ENCODE measurements at places on chromosomes 2 and 18.

- DNase-seq: no peak
Measured at GRCh38 chr2:43073401-43073825, 153.0 kb downstream of the ZFP36L2 start.

GRCh38 chr2:19214682-19215391 lies 143.6 kb downstream of the OSR1 start:
- no peak for DNase-seq

GRCh38 chr18:42545825-42546224 lies 569.7 kb downstream of the RIT2 start:
- DNase-seq: peak; percentile 14

DNA sequence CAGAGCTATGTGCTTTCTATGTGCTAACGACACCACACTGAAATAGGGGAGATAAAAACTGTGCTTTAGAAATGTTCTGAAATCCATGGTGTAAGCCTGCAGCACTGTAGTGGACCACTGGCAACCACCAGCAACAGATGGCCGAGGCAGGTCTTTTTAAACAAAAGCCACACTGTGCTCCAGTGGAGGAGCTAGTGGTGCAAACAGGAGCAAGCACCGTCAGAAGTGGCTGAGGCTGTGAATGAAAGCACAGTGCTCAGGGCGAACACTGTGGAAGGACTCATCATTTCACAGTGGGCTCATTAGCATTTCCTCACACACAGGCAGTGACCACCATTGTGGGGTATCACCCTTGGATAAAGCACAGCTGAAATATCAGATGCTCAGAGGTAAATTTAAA lies 22.9 kb upstream of the MTX2 start:
- DNase-seq: no peak

- no peak for DNase-seq
Measured at GRCh38 chr2:61710711-61711110, 143.1 kb downstream of the FAM161A start.

DNA sequence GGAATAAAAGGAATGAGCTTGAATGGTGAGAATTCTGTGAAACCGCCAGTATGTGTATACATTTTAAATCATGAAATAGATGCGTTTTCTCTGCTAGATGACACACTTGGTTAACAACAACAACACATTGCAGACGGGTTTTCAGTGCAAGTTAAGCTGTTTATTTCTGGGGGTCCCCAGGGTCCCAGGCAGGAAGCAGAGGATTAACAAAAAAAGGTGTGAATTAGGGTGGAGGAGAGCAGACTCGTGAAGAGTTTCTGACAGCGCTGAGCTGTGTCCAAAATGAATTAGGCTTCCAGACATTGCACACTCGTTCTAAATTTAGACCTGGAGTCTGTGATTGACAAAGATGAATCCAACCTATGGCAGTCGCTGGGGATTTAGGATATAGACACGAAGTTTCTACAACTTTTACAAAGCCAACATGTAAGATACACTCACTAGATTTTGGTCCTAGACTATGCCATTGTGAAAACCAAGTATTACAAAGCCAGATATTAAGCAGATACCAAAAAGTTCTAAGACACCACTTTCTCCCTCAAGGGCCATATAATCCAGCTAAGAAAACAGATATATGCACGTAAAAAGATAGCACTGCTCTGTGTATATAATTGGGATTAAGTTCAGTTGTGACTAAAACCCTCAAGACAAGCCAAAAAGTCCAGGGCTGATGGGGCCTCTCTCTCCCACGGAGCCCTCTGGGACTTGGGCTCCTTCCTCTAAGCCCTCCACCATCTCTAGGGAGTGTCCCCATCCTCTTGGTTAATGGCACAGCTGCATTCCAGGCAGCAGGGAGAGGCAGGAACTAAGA lies 120.2 kb downstream of the ACAA2 start:
- no peak for DNase-seq

DNA sequence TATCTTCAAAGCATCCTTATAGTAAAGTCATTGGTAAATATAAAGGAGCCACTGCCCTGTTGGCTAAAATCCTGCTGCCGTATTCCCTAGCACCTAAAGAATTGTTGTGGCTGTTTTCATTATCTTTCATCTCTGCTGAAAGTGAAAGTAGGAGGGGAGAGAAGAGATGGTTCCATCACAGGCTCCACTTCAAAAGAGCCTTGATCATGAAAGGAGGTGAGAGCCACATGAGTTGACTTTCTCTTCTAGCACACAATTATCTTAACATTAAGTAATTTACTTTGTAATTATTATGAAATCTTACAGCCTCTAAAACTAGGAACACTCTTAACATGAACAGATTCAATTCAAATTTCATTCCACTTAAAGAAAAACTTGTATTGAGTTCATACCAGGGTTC lies 1050.9 kb upstream of the LRRTM1 start:
- DNase-seq: no peak

GRCh38 chr2:9276901-9277451 lies 70.4 kb downstream of the ASAP2 start:
- DNase-seq: no peak

DNA sequence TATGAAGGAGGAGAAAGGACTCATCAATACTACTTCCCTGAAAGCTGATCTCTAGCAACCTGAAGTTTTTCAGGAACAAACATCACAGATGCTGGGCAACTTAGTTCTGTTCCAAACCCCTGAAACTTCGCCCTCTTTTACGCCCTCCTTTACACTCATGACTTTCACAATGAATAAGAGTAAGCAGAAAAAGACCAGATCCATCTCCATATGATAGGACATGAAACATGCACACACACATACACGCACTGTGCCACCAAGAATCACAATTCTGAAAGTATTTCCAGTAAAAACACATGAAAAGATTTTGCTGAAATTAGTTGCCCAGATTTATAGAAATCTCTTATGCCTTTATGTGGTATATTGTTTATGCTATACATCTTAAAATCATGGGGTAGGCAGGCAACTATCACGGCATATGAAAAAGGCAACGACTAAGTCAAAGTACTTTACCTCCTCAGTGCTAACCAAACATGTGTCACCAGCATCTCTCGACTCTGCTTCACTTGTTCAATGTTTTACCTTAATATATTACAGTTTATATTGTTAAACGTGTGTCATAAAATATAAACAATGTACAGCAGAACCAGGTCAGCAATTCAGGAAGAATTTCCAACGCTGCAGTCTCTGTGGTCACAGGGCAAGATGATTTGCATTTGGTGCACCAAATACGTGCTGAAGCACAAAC lies 47.8 kb downstream of the NHEJ1 start:
- no peak for DNase-seq

DNA sequence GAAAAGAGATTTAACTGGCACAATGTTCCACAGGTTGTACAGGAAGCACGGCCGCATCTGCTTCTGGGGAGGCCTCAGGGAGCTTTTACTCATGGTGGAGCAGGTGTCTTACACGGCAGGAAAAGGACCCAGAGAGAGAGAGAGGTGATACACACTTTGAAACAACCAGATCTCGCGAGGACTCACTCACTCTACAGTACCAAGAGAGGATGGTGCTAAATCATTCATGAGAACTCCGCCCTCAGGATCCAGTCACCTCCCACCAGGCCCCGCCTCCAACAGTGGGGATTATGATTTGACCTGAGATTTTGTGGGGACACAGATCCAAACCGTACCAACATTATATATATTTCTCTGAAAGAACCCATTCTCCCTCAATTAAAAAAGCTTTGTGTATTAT lies 79.7 kb upstream of the DOCK10 start:
- no peak for DNase-seq

DNA sequence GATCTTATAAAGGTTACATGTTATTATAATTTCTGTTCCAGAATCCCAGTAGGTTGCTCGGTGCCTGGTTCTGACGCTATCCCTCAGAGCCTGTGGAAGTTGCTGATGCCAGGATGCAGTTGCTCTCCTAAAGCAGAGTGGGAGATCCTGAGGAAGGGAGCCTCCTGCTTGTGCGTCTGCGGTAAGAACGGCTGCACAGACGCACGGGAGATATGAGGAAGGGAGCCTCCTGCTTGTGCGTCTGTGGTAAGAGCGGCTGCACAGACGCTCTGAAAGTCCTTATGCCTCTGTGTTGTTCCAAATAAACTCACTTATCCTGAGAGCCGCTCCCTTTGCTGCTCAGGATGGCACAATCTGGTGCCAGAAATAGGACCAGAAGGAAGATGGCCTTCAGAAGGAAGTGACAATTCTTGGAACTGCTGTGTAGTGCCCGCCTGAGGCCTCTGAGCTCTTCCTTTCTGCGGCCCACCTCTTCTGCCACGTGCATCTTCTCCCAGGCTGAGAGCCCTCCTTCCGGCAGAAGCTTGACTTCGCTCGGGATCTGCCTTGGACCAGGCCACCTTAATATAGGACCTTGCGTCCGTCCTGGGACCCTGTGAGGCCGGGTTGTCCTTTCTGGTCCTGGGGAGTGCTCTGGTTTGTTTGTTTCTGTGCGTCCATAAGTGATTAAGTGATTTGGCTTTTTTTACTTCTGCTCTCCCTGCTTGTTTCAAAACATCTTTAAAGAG lies 89.5 kb downstream of the RTP5 start:
- DNase-seq: no peak

DNA sequence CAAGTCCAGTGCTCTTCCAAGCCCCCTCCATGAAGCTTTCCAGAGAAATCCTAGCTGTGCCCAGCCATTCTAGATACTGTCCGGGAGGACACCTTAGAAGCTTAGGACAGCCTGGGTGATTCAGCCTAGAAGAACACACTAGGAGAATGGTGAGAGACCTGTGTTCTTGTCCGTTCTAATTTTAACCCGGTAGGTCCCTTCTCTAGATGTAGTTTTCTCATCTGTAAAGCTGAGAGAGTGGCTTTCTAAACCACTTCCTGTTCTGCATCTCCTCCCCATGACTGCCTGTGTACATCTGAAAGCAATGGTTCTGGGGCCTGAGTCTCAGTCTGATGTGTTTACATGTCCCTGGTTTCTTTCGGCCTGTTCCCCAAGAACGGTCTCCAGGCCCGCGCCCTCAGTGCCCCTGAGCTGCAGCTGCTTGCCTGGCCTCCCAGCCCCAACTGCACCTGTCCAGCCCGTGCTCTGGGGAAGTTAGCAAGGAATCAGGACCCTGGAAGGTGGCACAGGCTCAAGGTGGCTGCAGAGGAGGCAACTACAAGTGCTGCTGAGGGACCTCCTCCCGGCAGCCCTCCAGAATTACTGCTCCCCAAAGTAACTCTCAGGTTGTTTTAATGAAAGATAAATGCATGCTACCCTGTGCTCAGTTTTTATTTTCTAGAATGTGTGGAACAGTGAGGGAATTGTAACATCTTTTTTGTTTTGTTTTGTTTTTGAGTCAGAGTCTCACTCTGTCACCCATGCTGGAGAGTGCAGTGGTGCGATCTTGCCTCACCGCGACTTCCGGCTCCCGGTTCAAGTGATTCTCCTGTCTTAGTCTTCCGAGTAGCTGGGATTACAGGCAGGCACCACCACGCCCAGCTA lies 105.9 kb downstream of the LBH start:
- no peak for DNase-seq

DNA sequence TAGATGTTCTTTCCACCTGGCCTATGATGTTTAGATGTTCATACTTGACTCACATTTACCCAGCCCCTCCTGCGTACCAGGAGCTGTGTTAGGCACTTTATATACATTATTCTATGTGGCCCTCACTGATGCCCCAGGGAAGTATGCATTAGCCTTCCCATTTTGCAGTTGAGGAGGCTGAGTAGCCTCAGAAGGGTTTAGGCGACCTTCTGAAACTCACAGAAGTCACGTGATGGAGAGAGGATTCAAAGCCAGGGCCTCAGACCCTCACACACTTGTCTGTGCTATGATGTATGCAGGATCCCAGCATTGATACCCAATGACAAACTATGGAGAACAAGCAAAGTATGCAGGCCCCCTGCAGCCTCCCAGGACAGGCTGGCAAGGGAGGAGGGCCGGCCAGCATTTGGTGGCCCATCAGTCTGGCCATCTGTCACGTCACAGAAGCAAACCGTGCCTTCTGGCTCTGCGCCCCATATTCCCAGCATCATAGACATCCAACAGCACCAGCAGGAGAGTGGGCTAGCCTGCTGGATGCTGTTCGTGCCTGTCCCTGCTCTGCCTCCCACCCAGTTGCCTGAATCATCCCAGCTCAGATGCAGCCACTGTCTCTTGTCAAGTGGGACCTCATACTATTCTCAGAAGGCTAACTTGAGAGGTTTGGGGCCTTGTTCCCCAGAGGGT lies 33.6 kb downstream of the EHD3 start:
- DNase-seq: no peak

DNA sequence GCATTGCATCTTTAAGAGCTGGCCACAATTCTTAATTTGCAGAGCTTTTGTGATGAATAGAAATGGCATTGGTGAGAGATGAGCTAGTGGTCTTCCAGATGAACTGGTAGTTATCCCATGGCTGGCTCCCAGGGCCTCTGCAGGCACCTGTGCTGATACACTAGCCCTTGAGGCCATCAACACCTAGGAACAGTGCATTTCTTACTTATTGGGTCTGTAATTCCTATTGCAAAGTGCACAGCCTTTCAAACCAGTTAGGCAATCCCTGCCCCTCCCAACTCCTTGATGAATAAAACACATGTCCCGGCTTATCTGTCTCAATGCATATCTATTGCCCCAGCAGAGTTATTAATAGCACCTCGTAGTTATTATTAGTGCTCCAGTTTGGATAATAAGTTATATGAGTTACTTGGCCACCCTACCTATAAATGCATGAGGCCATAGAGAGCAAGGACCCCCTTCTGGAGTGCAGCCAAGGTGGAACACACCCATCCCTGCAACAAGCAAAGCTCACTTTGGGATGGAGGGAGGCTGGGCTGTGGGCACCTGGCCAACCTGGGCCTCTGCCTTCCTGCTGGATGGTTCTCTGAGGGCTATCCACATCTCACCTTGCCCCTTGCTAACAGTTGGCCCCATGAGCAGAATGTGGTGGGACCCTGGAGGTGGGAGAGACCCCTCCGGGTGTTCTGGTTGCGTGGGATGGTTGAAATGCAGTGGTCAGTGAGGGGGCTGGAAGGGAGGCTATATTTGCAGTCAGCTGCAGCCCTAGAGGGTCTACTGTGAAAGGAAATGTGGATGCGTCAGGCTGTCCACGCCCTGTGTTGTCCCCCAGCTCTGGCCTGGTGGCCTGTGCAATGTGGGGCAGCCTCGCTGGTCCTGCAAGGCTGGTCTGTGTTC lies 455.9 kb upstream of the HS6ST1 start:
- no peak for DNase-seq

GRCh38 chr2:35339211-35339610 lies 1016.4 kb upstream of the CRIM1 start:
- no peak for DNase-seq

GRCh38 chr2:186984966-186985365 lies 136.0 kb upstream of the ZSWIM2 start:
- DNase-seq: no peak

- no peak for DNase-seq
Measured at GRCh38 chr18:57516056-57516455, 70.4 kb downstream of the FECH start.

- peak; percentile 29 for DNase-seq
Measured at GRCh38 chr2:220365023-220365422, 737.6 kb downstream of the SLC4A3 start.

DNA sequence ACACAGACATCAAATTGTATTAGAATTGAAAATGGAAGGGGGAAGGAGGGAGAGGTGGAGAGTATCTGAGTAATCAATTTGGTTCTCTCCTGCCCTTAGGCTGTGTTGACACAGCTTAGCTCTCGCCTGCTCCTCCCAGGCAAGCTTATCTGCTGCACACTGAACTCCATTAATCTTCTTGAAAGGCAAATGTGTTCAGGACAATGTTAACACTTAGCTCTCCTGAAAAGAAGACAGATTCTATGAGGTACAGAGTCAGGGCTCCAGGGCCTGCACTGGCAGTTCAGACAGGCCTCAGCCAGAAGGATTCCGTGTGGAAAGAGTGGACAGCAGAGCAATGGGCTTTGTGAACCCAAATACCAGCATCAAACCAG lies 430.0 kb upstream of the TNP1 start:
- DNase-seq: no peak

- DNase-seq: no peak
Measured at GRCh38 chr18:23856466-23857163, 157.9 kb upstream of the TTC39C start.

GRCh38 chr2:224997802-224998201 lies 44.5 kb downstream of the DOCK10 start:
- DNase-seq: no peak
